ENCODE measurements at places on chromosomes 1 and 21.

- DNase-seq, result no peak
Observed at GRCh38 chr1:116962987-116963639, 38.4 kb upstream of the CD101 start.

- no peak for DNase-seq
Observed at GRCh38 chr1:214912127-214912526, 170.4 kb upstream of the KCNK2 start.

DNA sequence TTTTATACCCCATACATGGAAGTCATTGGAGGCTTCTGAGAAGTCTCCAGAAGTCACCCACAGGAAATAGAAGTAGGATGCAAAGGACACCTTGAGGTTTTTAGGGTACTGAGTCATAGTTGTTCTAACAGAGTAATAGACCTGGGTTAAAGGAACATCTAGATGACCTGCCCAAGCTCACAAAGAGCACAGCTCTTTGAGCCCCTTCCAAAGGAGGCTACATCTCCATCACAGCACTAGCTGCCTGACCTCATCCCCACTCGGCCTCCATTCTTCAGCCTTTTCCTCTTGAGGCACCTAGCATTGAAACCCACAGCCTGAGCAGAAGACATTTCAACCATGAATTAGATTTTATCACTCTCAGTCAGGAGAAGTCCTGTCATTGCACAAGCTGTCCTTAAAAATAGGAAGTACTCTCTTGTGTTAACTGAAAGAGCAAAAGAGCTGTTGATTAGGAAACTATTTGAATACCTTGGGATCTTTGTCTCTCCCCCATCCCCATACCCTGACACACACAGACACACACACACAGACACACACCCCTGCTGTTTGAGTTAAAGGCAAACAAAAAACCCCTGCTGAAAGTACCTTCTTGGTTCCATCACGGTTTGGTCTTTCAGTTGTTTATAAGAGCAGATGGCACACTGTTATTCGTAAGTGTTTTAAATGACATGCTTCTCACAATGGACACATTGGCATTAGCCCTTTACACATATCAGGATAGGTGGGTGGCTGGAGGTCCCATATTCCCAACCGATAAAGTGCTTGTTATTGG, 22.2 kb downstream of the MKNK1 start:
- DNase-seq, result no peak

DNA sequence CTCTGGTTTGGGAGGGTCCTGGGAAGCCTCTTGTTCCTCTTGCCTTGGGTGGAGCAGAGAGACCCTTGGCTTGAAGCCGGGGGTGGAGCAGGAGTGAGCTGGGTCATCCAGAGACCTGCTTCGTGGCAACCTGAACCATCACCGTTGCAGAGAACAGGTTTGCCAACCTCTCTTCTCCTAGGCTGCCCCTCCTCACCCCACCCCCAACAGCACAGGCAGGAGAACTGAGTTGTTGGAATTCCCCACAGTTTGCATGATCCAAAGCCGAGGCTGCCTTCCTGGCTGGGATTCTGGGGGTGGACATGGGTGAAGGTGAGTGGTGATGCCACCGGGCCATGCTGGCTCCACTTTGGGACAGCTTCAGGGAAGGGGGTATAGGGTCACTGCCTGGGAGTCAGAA, 2.2 kb downstream of the WNT4 start:
- no peak for DNase-seq

DNA sequence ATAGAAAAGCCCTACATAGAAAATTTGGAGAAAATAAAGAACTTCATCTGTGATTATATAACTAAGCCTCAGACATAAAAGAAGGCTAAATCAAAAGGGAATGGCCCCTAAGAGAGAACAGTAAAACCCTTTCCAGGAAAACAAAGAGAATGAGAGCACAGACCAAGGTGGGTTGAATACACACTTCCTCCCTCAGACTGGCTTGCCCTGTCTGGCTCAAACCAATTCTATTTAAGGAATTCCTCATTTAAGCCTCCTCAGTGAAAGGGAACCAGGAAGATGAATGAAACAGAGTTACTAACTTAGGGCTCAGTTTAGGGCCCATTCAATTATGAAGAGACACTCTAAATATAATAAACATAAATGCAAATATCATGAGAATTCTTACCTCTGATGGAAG, 10.6 kb upstream of the SYT14 start:
- no peak for DNase-seq

DNA sequence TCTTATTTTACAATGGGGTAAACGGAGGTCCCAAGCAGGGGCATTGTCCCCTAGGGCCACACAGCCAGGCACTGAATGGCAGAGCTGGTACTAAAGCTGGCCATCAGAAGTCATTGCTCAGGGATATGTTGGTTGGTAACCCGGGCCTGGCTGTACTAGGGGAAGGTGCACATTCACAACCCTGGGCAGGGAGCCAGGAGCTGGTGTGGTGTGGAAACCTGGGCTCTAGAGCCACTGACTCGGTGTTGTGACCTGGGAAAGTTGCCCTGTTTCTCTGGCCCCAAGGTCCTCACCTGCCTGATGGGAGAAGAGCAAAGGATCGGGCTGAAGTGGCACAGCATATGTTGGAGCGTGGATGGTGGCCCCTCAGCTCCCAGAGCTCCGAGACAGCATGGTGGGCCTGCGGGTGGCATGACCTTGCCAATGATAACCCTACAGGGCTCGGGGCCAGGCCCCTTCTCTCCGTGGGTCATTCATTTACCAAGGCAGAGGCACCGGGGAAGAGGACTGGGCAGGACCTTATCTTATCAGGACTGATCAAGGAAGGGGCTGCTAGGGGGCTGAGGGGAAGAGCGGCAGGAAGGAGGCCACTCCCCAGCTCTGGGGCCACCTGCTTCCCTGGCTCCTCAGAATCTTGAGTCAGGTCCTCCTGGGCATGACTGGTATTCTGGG, 274.1 kb downstream of the TRABD2B start:
- no peak for DNase-seq

DNA sequence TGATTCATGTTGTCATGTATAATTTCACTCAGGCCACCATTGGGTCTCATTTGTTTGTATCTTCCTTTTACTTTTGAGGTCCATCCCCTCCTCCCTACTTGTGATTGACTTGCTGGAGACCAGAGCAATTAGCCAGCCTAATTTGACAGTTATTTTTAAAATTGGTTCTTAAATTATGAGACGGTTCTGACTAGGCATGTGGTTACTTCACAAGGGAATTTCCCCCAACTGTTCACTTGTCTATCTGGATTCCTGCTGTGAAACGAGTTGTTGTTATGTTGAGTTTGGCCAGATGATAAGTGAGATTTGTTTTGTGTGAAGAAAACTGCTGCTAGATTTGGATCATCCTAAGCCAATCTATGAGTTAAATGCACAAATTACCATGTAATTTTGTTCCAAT, 359.1 kb downstream of the BARHL2 start:
- DNase-seq, result no peak

GRCh38 chr1:59061876-59062275, 235.0 kb upstream of the FGGY start:
- no peak for DNase-seq

DNA sequence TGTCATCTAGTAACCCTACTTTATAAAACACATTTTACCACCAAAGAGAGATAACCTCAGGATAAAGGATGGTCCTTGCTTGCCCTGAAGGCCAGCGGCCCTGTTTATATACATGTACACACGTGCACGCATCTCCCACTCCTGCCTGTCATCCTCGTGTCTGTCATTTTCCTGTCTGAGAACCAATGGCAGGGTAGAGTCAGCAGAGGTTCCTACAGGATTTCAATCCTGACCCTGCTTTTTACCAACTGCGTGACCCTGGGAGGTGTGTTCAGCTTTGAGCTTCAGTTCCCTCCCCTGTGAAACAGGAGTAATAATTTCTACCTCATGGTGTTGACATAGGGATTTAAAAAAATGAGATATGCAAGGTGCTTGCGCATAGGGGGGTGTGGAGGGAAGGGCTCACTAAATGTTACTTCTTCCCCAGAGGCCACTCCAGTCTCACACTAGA, 12.3 kb upstream of the RASSF5 start:
- DNase-seq, result no peak

- DNase-seq, result no peak
Observed at GRCh38 chr1:96234299-96234698, 487.3 kb upstream of the PTBP2 start.

GRCh38 chr1:184806296-184806721, 51.7 kb upstream of the EDEM3 start:
- no peak for DNase-seq

GRCh38 chr21:15144026-15144425, 79.2 kb upstream of the NRIP1 start:
- no peak for DNase-seq

- DNase-seq, result no peak
Observed at GRCh38 chr1:19507516-19507915, 22.2 kb upstream of the CAPZB start.

DNA sequence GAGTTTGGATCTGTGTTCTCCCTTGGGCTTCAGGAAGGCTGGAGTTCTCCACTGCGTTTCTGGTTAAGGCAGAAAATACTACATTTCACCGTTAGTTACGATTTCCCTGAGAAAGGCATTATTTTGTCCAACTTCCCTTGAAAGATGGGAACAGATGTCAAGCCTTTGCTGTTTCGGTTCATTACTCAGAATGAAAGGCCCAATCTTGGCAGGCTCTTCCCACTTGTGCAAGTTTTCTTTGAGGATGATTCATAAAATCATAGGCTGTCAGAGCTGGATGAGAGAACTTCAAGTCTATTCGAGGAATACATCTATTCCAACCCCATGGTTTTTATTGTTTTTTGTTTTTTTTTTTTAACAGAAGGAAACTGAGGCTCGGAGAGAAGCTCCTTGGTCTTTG, 205.2 kb downstream of the GRIK3 start:
- no peak for DNase-seq

- DNase-seq, result no peak
Observed at GRCh38 chr1:149979972-149980540, 30.5 kb downstream of the OTUD7B start.

DNA sequence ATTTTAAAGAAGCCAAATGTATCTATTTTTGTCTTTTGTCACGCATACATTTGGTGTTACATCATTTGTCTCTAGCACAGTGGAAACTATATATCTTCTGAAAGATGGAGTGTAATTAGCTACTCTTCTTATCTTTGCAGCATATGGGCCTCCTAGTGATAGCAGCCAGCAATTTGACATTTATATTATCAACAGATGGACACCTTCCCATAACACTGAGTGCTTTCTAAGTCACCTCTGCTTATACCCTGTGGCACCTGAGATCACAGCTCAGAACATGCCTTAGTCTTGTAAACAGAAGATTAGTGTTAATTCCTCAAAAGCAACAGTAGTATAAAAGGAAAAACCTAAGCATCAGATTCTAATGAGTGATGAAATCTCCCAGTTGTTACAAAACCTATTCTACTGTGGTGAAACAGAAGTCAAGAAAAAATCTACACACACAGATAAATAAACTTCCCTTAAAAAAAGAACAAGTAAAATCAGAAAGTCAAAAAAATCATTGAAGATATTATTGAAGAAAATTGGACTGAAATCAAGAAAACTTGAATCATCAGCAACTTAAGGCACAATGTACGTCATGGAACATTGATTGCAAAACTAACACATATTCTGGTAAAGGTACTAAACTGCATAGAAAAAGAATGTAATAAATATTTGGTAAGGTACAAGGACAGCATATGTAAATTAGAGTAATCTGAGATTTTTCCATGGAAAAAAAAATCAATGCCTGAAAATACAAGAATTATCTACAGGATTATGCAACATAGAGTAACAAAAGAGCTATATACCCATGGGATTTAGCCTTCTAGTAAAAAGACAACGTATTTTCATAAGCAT, 61.7 kb downstream of the KCNT2 start:
- DNase-seq, result no peak

- DNase-seq, result no peak
Observed at GRCh38 chr1:12434174-12434573, 183.8 kb downstream of the DHRS3 start.

DNA sequence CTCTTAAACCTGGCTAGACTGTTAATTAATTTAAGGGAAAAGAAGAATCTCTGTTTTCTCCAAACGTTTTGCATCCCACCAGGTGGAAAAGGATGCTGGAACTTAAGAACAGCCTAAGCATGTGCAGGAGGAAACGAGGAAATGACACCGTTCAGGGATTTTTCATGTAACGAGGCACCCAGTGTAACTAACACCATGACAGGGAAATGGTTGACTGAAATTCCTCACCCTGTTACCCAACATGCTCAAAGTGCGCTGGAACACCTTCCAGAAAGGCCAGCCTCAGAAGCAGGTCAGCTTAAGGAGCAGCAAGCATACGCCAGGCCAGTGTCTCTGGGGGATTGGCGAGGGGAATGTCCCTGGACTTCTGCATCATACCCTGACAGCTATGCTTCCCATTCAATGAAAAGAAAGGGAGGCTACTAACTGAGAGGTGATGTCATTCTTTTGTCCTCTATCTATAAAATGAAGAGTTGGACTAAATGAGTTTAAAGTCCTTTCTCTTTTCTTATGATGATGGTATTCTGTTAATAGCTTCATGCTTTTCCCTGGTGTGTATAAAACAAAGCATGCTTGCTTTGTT, 21.6 kb downstream of the TNN start:
- DNase-seq, result no peak

DNA sequence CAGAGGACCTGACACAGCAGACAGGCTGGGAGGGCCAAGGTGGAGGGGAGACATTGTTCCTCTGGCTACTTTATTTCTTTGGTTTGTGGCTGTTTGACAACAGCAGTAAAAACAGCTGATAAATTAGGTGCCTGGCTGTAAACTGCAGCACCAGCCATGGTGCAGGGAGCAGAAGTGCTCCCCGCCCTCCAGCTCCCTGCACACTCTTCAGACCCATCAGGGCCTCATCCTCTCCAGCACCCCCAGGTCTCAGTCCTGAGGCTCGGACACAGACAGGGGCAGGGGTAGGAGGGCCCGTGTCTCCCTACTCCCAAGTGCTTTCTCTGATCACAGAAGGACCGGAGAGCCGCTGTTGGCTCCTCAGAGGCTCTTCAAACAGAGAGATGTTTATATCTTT, 17.7 kb upstream of the LRRN2 start:
- DNase-seq, result no peak

DNA sequence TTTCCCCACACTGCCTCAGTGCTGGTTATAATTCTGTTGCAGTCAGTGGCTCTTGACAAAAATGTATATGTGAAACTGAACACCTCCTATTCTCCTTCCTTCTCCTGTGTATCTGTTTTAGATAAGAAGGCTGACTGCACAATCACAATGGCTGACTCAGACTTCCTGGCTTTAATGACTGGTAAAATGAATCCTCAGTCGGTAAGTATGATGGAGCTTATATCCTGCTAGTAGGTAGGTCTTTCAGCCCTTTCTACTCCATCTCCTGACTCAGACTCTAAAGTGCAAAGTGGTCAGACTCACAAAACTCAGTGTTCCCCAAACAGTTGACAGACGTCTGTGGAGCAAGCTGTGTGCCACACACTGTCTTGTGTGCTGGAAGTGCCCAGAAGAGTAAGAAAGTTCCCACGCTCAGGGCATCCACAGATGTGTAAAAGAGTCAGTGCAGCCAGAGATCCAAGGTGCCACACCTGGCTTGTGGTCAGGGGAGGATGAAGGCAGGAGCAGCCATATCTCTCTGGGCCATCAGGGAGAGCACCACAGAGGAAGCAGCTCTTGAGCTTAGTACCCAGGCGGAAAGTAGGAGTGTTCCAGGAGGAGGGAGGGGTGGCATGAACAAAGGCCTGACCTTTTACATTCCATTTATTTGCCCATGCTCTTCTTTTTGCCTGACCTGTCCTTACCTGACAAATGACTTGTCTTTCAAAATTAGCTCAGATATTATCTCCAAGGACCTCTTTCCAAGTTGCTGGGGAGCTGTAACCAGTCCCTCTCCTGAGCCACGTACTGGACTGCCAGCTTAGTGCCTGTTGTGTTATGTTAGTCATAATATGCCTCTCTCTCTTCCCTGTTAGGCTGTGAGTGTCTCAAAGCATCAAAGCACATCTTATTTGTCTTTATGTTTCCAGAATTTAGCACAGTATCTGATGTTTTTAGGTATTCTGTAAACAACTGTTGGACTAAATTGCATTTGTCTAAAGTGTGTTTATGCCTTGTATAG, 14.0 kb upstream of the PODN start:
- no peak for DNase-seq
